Naive thymus-derived CD8-positive, alpha-beta T cell (primary cell): ENCODE measurements at places on chromosomes 2 and 18.

DNA sequence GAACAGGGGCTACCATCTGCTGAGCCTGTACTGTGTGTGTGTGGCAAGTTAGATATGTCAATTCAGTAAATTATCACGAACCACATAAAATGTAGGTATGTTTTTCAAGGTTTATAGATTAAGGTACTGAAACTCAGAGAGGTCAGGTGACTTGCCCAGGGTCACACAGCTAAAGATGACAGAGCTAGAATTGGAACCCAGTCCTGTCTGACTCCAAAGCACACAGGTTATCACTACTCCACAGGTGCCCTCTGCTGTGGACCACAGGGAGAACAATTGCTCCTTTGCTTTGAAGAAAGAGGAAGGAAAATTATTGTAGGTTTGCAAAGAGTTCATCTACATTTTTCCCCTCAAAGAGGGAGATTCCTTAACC lies 229.7 kb upstream of the AGAP1 start:
- no peak for DNase-seq

GRCh38 chr2:193584522-193584938 lies 1389.8 kb upstream of the TMEFF2 start:
- DNase-seq: no peak

DNA sequence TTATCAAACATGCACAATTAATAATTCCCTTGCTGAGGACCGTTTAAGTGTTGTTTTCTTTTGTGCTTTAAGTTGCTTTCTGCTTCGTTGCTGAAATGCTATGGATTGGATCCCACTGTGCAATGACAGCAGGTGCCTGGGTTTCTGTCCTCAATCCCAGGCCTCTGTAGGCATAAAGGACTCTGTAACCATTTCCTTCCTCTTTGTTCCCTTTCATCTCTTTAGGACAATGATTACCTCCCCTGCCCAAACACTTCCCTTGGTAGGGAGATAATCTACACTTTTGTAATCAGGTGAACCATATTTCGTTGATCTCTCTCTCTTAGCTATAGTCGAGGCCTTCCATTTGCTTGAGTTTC lies 58.6 kb upstream of the LYPD6B start:
- no peak for DNase-seq

DNA sequence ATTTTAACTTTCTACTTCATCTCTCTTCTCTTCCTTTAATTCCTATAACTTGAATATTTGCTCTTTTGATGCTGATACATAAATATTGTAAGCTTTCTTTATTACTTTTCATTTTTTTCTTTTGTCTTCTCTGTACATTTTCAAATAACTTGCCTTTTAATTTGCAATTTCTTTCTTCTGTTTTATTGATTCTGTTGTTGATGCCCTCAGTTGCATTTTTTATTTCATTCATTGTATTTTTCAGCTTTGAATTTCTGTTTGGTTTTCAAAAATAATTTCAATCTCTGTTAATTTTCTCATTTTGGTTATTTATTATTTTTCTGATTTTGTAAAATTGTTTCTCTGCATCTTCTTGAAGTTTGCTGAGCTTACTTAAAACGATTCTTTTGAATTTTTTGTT lies 47.0 kb downstream of the AQP4 start:
- no peak for DNase-seq

GRCh38 chr18:67599277-67599676 lies 82.8 kb upstream of the DSEL start:
- no peak for DNase-seq

- DNase-seq: no peak
These were observed 147.3 kb upstream of the DLX2 start for GRCh38 chr2:172249986-172250385.

DNA sequence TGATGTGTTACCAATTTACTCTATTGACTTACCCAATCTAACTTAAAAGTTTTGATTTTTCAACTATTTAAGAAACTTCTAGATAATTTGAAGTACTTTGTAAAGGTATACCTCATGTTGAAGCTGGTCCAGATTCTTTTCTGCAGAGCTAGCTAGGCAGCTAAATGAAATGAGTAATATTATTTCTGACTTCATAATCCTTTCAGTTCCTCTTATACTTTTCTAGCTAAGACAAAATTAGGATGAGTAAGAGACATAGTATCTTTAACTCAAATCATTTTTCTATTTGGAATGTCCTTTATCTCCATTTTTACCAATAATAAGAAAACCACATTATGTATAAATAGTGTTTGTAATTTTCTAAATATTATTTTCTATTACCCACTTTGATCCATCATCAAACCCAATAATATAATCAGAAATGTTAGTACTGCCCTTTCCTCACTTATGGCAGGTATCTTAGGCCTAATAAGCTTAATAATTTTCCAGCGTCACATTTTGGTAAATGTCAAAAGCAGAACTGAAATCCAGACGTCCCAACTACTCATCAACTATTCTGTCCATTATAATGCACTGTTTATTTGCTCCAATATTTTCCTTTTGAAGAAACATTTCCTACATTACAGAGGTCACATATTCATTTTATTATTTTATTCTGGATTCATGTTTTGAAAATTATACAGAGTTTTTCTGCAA lies 456.6 kb downstream of the THSD7B start:
- no peak for DNase-seq
